GM23248 (cell line): ENCODE measurements at places on chromosomes 5 and 9.

DNA sequence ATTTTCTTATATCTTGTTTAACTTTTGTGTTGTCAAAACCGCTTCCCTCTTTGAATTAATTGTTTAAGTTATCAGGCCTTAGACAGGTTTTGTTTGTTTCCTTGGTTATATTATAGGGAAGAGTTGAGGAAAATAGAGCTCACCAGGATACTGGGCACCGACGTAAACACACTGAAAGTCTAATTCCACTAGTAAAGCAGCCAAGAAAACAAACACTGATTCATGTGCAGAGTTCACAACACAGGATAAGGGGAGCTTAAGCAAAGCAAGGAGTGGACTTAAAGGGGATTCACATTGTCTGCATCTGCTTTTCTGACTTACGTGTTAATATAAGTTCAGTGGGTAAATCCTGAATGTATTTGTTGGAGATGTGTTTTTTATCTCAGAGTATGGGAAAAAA is 139.0 kb upstream of the CDH6 start:
- no peak for DNase-seq

DNA sequence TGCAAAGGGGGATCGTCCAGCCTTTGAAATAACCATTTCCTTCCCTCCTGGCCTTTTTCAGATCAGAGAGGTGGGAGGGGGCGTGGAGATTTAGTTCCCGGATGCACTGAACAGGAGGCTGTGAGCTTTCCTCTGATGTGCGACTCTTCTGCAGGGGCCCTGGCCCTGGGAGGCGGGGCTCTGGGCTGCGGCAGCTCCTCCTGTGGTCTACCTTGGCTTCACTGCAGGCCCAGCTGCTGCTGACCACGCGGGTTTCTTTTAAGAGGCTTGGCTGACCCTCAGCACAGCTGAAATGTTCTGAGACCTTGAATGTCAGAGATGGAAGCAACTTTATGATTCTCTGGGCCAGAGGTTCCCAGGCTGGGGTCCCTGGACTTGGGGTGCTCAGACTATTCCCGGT is 27.0 kb upstream of the COL15A1 start:
- DNase-seq, result no peak

- no peak for DNase-seq
Measured at GRCh38 chr9:131464354-131465000, 38.2 kb upstream of the POMT1 start.

DNA sequence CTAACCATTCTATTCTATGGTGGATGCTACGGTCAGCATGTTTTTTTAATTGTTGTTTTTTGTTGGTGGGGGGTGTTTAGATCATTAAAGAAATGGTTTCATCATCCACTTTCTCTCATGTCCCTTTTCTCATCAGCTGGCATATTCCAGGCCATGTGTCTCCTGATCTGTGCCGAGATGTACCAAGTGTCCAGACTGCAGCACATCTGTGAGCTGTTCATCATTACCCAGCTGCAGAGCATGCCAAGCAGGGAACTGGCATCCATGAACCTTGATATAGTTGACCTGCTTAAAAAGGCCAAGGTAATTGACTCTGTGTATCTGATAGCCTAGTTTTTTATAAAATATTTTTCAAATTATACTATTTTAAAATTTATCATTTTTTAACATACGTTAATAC is 38.9 kb downstream of the GLRX start:
- DNase-seq, result no peak

DNA sequence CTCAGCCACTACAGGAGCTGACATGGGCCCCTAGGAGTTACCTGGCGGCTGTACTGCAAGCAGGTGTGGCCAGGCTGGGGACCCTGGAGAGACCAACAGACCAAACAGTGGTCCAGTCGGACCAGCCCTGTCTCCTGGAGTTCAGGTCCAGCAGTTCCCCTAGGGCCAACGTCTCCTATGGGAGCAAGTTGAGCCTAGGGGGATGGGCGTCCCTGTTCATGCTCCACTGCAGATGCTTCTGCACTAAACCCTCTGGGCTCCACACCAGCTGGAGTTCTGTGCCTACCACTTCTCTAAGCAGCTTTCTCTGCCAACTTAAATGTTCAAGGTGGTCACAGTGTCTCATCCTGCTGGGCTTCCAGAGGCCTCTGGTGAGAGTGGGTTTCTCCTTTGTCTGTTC is 20.6 kb upstream of the OMD start:
- no peak for DNase-seq

DNA sequence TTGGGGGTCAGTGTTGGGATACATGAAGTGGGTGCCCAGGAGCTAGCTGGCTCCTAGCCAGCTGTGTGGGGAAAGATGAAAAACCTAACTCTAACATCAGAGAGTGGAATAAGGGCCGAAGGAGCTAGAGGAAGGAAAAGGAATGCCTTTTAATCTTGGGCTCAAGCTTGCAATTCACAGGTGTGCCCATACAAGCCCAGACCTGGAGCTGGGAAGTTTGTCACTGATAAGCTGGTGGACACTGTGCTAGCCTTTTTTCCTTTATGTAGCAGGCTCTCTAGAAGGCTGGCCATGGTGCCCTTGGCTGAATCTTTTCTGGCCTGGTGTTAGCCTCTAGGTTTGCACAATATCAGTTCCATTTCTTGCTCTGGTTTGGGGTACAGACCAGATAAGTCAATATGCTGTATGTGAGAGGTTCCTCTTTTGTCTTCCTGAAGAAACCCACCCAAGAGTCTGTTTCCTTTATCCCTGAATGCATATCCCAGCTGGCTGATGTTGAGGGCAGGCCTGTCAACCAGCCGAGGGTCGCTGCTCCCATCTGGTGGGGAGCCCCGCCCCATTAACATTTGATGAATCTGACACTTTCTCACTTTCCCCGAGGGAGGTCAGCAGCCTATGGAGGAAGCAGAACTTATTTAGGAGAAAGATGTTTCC is 92.4 kb upstream of the CXCL14 start:
- DNase-seq, result no peak

DNA sequence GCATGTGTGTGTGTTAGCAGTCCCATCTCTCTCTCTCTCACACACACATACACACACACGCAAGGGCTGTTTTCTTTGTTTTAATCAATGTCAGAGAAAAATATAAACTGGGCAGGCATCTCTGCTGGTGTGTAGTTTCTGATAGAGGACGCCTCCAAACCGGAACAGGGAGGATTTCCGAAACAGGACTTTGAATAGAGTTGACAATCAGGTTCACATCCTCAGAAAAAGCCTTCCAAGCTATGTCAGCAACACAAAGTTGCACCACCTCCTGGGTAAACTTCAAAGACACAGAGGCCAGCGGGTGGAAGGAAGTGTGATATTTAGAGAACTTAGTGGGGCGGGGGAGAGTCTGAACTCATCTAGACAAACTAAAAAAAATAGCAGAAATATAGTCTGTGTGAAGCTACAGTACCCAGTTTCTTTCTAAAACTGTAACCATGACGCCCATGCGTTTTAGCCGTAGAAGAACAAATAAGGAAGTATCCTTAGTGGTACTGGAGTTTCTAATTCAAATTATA is 1.2 kb downstream of the ST8SIA4 start:
- peak; percentile 3 for DNase-seq

DNA sequence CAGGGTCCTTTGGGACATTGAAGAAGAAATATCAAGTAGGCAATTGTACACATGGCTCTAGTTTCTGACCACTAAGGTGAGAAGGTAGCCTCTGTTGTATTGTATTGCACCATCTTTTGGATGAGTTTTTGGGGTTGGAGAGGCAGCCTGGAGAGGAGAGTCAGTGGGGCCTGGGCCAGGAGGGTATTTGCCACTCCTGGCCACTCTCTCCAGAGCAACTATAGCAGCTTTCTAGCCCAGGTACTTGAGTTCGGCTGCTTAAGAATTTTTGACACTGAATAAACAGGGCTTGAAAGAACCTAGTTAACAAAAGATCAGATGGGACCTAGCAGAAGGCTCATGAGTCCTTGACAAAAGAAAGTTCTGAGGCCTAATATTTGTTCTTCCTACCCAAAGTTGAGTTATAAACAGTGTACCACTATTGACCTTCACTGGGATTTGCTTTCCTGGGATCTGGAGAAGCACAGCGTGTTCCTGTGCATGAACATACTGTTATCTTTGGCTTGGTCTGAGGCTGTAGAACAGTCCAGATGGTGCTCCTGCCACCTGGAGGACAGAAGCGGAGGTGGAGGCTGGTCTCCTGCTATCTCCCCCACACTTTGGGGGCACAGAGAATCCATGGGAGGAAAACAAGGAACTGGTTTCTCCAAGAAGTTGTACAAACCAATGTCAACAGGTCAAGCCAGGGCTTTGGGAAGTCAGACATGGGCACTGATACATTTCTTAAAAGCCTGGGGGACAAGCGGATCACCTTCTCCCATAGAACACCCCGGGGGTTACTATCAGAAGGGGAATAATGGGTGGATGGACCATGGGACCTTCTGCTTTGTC is 110.4 kb upstream of the LIFR start:
- peak; percentile 51 for DNase-seq

DNA sequence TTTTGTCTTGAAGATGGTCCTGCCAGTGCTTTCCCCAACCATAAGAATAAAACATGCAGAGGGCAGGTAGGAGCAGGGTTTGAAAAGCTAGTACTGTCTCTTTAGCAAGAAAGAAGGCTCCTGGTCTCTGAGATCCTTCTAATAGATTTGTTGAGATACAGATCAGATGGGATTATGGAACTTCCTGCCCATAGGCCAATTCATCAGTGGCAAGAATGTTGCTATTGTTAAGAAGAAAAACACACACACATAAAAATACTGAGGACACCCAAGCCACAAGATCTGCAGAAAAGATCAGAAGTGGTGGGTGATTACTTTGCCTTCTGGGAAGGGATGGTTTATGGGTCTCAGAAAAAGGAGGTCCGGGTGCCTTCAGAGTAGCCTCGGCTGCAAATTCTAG is 59.8 kb downstream of the TNC start:
- no peak for DNase-seq

GRCh38 chr9:134371731-134372130 is 45.5 kb downstream of the RXRA start:
- no peak for DNase-seq

DNA sequence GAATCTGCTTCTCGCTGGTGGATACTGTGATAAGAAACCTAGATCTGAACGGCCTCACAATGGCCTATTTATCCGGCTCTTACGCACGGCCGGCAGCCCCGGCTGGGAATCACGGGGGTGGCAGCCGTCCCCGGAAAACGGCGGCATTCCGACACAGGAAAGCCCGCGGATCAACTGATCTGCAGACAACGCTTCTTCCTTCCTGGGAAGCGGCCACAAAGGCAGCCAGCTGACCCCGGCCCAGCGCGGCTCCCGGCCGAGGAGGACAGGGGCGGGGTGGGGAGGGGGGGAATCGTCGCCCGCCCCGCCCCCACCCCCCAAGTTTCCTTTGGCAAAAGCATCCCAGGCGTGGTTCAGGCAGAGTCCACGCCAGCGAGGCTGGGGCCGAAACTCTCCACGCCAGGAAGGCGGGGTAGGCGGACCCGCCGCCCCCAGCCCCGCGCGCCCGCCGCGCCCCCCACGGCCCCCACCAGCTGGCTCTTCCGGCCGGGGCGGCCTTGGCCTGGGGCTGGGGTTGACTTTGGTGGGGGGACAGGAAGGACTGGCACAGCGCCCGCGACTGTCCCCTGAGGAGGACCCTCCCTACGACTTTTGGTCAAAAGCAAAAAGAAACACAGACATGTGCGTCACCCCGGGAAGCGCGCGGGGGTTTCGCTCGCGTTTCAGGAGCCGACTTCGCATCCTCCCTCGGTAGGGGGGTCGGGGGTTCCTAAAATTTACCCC is 247.7 kb upstream of the ANKRD55 start:
- DNase-seq, result peak; percentile 86

GRCh38 chr9:90069085-90069484 is 464.3 kb downstream of the GADD45G start:
- DNase-seq, result no peak

- DNase-seq, result peak; percentile 55
Measured at GRCh38 chr5:88674356-88675167, 208.4 kb downstream of the MEF2C start.

- no peak for DNase-seq
Measured at GRCh38 chr9:123315635-123316034, 40.4 kb upstream of the CRB2 start.

DNA sequence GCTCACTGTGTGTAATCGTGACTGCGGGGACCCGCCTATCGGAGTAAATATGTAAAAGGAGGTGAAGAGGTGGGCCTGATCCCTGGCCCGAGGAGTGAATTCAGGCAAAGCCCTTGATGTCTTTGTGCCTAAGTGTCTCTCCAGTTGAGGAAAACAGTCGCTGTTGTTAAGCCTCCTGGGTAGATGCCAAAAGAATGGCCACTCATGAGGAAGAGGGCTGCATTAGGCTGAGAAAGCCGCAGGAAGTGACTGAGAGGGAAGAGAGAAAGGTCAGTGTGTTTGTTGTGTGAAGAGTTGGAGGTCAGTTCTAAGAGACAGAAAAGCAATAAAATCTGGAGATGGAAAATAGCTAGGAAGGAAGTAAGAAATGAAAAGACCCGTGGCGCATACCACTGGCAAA is 35.8 kb upstream of the PIP5K1B start:
- DNase-seq, result no peak

- DNase-seq, result no peak
Measured at GRCh38 chr5:161030229-161030628, 178.2 kb upstream of the ATP10B start.

GRCh38 chr5:109857405-109858031 is 167.8 kb downstream of the MAN2A1 start:
- no peak for DNase-seq

DNA sequence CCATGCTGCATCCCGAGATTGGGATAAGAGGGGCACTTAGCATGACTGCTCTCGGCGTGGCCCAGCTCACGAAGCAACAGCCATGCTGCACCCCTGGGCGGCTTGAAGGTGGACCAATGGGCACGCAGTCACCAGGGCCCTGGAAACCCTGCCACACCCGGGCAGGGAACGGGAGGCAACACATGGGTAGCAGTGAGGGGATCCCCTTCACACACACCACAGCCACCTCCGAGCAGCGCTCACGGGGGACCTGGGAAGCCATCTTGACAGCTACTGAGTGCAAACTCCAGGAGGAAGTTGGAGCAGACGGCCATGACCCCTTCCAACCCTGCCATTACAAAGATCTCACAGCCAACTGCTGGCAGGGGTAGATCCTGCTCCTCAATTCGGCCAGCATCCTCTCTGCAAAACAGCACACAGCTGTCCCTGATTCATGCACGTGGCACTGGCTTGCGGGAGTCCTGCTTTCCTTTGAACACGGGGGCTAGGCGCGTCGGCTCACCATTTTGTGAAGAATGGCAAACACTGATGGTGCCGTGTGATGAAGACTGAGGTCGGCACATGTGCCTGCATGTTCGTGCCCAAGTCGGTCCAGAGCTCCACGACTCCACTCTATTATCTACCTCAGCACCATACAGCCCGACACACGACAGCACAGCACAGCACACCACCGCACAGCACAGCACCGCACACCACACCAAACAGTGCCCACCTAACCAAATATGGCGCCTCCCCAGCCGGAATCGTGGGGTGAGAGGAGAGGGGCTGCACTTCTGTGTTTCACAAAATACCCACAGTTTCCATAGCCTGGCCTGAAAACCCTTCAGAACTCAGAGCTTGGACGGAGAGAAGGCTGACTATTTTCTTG is 5.0 kb downstream of the UBAC1 start:
- no peak for DNase-seq

GRCh38 chr9:75184471-75184870 is 96.2 kb downstream of the OSTF1 start:
- DNase-seq, result peak; percentile 14

DNA sequence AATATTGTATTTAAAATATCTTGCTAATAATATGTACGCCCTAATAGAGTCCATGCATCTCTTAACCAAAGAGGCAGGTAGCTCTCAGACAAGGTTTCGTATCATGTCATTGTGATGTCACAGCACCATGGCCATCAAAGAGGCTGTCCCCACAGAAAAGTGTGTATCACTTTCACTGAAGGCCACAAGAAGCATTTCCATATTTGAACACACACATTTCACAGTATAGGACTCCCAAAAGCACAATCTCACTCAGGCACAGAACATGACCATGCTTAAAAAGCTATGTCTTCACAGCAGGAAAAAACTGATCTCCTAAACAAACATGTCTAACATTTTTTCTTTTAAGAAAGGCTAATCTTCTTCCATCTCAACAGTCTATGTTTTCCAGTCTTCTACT is 133.8 kb downstream of the DENND1A start:
- no peak for DNase-seq
